ENCODE measurements at places on chromosomes 1 and 21. TPM values are rescaled to one million over a fixed set of nuclear protein-coding genes. Genes with fewer than 3 reads are reported as not detected.

CR1L gene
- total RNA-seq: not detected

ITLN2 gene
- not detected for total RNA-seq

APCS gene
- total RNA-seq: not detected

IL22RA1 gene
- total RNA-seq: not detected

SYTL1 gene
- 2.2 TPM for total RNA-seq

MROH9 gene
- not detected for total RNA-seq

TSNAX gene
- 22.6 TPM for total RNA-seq

SLC26A9 gene
- not detected for total RNA-seq

C4BPA gene
- total RNA-seq: not detected

SMIM1 gene
- total RNA-seq: 0.39 TPM

OR10R2 gene
- total RNA-seq: not detected

DCDC2B gene
- not detected for total RNA-seq
